ENCODE measurements at places on chromosomes 5 and 9. TPM values are rescaled to one million over a fixed set of nuclear protein-coding genes. Genes with fewer than 3 reads are reported as not detected.

The SCGB3A2 gene
- not detected for total RNA-seq

DNA sequence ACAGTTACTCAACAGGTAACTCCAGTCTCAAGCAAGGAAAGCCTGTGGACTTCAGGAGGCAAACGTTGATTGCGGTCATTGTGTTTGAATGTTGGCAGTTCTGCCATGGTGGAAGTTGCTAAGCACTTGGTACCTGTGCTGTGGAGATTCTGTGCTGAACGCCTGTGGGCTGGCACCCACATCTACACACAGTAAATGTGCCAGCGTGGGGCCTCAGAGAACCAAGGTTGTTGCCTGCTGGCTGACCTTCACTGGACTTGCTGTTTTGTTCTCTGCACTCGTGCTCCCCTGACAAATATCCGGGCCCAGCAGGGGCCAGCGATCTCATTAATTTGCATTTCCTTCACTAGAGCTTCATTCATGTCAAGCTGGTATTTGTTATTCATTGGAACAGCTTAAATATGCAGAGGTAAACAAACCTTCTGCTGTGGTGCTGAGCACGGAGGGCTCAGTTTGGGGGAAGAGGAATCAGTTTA is 141.8 kb downstream of the PRKACG start:
- no peak for DNase-seq

- no peak for DNase-seq
Observed at GRCh38 chr9:68802525-68803015, 97.5 kb downstream of the PIP5K1B start.

- no peak for DNase-seq
Observed at GRCh38 chr5:169831331-169831730, 149.0 kb downstream of the INSYN2B start.

GRCh38 chr5:149082271-149082670 is 19.4 kb upstream of the SH3TC2 start:
- DNase-seq = no peak

DNA sequence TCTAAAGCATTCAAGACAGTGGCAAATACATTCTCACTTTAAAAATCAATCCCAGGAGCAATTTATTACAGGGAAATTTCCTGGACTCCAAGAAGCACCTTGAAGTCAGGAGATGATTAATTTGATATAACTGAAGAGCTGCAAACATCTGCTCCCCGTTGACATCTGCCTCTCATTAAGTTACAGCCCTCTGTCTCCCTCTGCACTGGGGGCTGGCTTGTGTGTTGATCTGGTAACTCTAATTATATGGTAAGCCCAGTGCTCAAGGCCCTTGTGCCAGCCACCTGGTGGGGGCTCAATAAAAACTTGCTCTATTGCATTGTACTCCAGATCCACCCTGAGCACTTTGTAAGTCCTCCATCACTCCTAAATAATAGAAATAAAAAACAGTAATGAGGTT is 131.1 kb upstream of the ZNF462 start:
- no peak for DNase-seq

DNA sequence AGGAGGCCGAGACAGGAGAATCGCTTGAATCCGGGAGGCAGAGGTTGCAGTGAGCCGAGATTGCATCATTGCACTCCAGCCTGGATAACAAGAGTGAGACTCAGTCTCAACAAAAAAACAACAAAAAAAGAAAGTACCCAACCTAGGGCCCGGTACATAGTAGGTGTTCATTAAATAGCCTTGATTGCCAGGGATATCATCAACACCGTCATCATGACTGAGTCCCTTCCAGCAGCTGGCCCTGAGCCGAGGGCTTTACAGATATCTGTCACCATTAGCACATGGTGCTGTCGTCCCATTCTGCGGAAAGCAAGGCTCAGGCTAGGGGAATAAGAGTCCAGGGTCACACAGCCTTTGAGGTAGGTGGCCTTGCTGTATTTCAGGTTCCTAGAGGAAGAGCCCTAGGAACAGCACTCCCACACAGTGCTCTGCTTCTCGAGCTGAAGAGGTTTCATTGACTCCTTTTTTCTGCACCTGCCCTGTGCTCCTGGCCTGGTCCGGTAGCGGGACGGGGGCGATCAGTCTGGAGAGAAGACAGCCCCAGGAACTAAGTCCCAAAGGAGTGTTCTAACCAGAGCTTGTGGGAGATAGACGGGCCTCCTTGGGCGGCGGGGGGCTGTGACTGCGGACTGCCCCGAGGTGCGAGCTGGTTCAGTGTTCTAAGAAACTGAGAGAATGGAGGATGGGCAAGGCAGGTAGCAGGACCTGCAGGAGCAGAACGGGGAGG is 48.2 kb downstream of the CXXC5 start:
- DNase-seq = no peak

DNA sequence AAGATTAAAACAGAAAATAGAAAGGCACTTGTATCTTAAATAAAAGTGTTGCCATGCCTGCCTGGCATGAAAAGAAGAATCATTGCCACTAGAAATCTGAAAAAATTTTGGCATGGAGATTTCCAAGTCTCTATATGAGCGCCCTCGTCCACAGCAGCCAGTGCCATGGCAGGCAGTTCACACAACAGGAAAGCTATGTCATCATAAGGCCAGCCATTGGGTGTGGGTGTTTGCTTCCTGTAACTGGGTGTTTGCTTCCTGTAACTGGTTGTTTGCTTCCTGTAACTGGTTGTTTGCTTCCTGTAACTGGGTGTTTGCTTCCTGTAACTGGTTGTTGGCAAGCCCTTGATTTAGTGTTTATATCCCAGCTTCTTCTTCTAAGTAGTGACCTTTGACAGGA is 446.7 kb downstream of the IRX1 start:
- no peak for DNase-seq

DNA sequence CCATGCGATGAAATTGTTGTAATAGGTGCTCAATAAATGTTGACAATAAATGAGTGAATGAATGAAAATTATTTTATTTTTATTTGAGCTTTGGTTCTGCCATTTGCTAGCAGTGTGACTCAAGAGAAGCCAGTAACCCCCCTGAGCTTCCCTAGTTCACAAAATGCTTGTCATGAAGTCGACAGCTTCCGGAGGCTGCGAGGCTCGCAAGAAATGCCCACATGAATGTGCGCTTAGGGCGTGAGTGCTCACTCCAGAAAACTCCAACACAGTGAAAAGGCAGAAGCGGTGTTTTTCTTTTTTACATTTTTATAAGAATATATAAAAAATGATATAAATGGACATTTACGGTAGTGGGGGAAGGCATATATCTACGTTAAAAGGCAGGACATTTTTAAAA is 26.5 kb downstream of the CDKN2A start:
- peak; percentile 60 for DNase-seq

The SHISAL2B gene
- not detected for total RNA-seq

- DNase-seq = no peak
Observed at GRCh38 chr5:144076521-144077083, 93.9 kb downstream of the YIPF5 start.

- no peak for DNase-seq
Observed at GRCh38 chr5:116395631-116396203, 178.9 kb downstream of the SEMA6A start.

- no peak for DNase-seq
Observed at GRCh38 chr9:97237311-97237786, 70.1 kb upstream of the CCDC180 start.

GRCh38 chr9:124973807-124974206 is 32.9 kb upstream of the GOLGA1 start:
- DNase-seq = no peak

- DNase-seq = no peak
Observed at GRCh38 chr5:86866036-86866435, 248.3 kb downstream of the COX7C start.

The CAMK2A gene
- total RNA-seq = 0.23 TPM

GRCh38 chr5:144335561-144335960 is 164.9 kb downstream of the KCTD16 start:
- no peak for DNase-seq

The PCSK5 gene
- total RNA-seq = 6.4 TPM

- no peak for DNase-seq
Observed at GRCh38 chr9:77453825-77454647, 194.1 kb downstream of the GNA14 start.

The ADGRV1 gene
- 2.5 TPM for total RNA-seq

DNA sequence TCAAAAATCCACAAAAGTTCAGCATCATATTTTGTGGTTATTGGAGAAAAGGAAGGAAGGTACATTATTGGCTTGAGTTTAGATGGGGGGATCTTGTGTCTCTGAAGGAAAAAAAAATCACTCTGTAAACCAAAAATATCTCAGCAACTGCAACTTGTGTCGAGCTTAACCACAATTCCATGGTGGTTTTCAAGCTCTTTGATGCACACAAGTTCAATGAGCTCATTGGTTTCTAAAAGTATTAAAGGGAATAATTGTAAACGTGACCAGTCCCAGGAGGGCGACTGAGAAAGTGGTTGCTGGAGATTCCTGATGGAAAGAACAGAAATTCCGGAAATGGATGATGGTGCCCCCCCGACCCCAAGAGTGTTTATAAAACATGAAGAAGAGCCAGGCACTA is 173.8 kb downstream of the PSAT1 start:
- DNase-seq = no peak

The SMU1 gene
- total RNA-seq = 14.9 TPM

DNA sequence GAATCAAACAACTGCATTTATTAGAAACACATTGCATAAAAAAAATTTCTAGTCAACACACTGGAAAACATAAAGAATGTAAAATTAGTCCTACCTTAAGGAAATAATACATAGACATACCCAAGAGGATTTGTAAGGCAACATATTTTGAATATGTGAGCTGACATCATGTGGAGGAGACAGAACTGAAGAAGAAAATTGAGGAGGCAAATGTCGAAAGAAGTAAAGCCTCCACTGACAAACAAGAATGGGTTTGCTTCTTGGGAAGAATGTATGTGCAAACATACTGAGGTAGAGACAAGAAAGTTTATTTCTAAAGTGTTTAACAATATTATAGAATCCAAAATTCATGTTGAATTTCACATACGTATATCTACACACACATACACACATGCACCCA is 363.0 kb upstream of the PDE4D start:
- no peak for DNase-seq

GRCh38 chr9:6564868-6565267 is 80.7 kb downstream of the GLDC start:
- no peak for DNase-seq

DNA sequence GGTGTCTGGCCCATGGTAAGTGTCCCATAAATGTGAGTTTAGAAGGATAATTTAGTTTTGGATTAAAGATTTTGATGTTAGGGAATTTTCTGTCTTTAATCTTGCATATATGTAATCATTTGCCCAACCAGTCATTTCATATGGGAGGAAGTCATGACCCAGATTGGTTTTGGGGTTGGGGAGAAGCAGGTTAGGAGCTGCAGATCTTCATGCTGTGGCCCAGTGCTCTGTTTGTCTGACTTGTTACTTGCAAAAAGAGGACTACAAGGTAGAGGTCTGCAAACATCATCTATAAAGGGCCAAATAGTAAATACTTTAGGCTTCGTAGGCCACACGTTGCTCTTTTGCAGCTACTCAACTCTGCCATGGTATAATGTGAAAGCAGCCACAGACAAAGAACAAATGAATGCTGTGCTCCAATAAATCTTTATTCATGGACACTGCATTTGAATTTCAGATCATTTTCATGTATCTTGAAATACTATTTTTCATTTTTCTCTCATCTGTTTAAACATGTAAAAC is 16.8 kb downstream of the OSTF1 start:
- DNase-seq = no peak

DNA sequence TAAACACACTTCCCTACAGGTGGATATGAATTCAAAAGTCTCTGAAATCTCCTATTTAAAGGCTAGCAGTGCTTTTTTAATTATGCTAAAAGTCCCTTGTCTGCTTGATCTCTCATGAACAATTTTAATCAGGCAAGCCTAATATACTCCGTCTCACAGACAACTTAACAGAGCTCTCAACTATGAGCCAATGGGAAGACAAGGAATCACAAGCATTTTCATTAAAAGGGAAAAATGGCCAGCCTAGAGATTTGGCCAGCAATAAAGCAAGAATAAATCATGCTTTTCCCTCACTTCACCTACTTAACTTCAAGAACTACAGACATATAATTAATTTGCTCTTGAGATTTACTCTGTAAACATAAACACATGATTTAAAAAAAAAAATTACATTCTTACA is 78.0 kb downstream of the RFX3 start:
- no peak for DNase-seq

- no peak for DNase-seq
Observed at GRCh38 chr9:11537566-11537965, 924.8 kb upstream of the PTPRD start.

- peak; percentile 88 for DNase-seq
Observed at GRCh38 chr5:373710-374602, 52.4 kb downstream of the AHRR start.

The GALNT12 gene
- 6.7 TPM for total RNA-seq

The SHOC1 gene
- total RNA-seq = 1.4 TPM

- no peak for DNase-seq
Observed at GRCh38 chr5:76083555-76084495, 642 bp downstream of the SV2C start.

- no peak for DNase-seq
Observed at GRCh38 chr5:81904861-81905260, 67.0 kb upstream of the ATG10 start.

- DNase-seq = no peak
Observed at GRCh38 chr9:120161776-120162175, 418.2 kb downstream of the CDK5RAP2 start.

The SOX30 gene
- 0.10 TPM for total RNA-seq

Data from lower leg skin (tissue), 4 donors.